Stimulated activated CD8-positive, alpha-beta memory T cell treated with anti-CD3 and anti-CD28 coated beads, Interleukin-7, amount 100 ng/mL, for 1 hour (primary cell): ENCODE measurements at places on chromosomes 4 and X.

DNA sequence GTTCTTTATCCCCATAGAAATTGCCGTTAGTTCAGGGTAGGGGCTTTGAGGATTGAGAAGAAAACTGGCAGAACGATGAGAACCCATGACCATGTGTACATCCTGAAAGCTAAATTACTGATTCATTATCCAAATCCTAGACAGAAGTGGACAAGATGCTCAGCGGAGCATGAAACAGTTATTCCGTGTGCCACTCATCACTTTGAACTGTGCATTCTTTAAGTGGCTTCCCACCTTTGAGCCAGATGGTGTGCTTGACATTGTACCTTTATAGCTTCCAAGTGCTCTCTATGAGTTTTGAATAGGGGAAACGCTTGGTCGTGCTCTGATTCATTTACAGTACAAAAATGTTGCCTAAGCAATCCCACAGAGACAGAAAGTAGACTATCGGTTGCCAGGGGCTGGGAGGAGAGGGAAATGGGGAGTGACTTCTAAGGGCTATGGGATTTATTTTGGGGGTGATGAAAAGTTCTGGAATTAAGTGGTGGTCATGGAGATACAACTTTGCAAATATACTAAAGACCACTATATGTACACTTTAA is 100.0 kb downstream of the DOCK11 start:
- no peak for DNase-seq

- DNase-seq: no peak
Observed at GRCh38 chr4:151564321-151564720, 155.3 kb downstream of the FHIP1A start.

GRCh38 chr4:2295500-2295899 is 33.6 kb upstream of the MXD4 start:
- DNase-seq: no peak

- DNase-seq: no peak
Observed at GRCh38 chr4:119623025-119623424, 5.6 kb downstream of the PDE5A start.

DNA sequence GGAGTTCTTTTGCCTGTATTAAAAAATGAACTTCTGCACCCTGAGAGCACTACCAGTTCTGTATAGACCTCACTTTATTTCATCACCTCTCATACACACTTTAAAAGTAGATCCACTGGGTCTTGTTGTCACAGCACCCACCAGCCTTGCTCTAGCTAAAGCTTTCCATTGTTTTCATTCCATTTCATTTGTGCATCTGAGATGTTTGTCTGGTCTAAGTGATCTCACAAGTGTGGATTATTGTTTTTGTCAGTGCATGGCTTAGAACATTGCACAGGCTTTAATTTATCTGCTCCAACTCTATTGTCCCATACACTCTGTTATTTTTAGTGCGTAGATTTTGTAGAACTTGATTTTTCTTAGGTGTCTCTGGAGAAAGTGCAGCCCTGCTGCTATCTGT is 1157.5 kb upstream of the PABPC4L start:
- no peak for DNase-seq

DNA sequence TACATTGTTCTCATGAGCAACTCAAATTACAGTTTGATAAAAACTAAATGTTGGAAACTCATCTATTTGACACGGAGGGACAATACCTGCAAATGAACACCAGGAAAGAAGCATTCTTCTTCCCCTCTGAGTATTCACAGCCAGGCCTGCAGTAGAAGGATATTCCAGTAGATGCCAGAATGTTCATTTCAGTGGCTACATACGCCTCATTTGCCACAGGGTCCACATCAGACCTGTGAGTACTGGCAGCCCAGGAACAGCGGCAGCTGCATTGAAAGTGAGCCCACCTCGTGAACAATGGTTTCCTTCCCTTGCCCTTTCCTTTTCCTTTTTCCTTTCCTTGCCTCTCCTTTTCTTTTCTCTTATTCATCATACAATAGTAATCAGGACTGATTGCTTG is 81.1 kb upstream of the NEIL3 start:
- DNase-seq: no peak

- DNase-seq: no peak
Observed at GRCh38 chr4:142818031-142818430, 28.1 kb downstream of the INPP4B start.

DNA sequence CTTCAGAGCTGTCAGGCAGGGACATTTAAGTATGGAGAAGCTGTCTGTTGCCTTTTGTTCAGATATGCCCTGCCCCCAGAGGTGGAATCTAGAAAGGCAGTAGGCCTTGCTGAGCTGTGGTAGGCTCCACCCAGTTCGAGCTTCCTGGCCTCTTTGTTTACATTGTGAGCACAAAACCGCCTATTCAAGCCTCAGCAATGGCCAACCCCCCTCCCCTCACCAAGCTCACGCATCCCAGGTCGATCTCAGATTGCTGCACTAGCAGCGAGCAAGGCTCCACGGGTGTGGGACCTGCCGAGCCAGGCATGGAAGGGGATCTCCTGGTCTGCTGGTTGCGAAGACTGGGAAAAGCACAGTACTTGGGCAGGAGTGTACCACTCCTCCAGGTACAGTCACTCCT is 59.3 kb downstream of the ZNF674 start:
- DNase-seq: no peak

GRCh38 chr4:33427676-33428075 is 2707.5 kb downstream of the PCDH7 start:
- no peak for DNase-seq

DNA sequence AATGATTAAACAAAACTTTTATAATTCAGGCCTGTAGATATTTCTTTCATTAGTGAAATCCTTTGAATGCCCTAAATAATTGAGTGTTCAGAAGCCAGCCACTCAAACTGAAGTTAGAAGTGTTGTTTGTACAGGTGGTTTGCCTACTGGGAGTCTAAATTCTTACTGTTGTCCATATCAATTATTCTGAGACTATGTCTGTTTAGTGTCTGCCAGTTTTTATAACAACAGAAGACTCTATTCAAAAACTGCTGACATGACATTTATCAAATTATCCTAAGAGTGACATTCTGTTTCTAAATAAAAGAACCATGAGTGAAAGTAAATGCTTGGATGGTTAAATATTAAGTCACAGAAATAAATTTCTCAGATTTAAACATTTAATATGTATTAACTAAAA is 375.1 kb downstream of the FAT4 start:
- DNase-seq: no peak

DNA sequence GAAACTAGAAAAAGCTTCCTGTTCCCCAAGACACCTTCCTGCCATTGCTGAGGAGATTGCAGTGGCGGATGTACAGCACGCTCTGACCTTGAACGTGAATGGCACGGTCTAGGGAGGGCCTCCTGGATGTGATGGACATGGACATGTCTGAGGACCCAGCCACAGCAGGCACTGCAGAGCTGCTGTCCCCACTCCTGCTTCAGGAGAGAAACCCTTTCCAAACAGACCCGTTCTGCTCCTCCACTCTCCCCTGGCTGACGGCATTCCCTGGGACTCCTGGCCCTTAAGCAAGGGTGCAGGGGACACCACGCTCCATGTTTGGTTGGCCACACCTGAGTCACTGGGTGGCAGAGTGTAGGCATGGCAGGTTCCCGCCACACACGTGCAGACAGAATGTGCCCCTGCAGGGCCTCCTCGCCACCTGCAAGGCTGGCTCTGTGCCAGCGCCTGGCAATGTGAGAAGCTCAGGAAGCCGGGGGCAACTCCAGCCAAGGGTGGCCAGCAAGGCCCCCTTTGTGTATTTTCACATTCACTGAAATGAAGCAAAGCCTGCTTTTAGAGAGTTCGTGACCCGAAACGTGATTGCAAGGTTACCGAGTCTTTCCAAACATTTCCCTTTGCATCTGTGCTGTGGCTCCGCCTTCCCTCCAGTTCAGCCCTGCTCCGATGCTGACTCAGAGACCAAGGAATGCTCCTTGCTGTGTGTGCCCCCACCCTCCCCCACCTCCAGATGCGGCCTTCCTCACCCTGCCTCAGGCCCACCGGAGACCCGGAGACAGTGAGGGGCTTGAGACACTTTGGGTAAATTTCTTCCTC is 46.1 kb downstream of the HTRA3 start:
- no peak for DNase-seq

- DNase-seq: no peak
Observed at GRCh38 chrX:116232833-116233232, 62.3 kb downstream of the AGTR2 start.

DNA sequence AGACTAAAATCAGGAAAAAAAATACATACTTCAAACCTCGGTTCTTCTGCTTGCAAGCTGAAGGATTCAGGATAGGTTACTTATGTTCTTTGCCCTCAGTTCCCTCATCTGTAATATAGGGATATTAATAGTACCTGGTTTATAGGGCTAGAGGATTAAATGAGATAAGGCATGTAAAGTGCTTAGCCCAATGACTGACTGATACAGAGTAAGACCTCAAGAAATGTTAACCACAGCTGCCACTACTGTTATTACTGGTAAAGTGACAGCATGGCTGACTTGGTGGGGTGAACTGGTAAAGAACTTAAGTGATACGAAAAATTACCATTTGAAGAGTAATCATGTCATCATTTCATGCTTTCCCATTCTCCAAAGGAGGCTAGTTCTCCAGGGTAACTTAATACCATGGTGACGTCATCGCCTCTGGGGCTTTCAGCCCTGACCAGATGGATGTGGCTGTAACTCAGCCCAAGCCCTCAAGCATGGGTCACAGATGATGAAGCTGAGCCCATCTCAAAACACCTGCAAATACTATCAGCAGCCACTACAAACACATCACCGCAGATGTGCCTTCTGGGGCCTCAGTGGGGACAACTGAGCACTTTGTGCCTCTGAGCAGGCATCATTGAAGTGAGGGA is 44.5 kb upstream of the SCML1 start:
- DNase-seq: no peak

GRCh38 chr4:81891005-81891996 is 419.6 kb upstream of the RASGEF1B start:
- DNase-seq: no peak

- DNase-seq: no peak
Observed at GRCh38 chrX:154981116-154981411, 41.5 kb downstream of the F8 start.
